ENCODE measurements at places on chromosomes 5 and 9.

DNA sequence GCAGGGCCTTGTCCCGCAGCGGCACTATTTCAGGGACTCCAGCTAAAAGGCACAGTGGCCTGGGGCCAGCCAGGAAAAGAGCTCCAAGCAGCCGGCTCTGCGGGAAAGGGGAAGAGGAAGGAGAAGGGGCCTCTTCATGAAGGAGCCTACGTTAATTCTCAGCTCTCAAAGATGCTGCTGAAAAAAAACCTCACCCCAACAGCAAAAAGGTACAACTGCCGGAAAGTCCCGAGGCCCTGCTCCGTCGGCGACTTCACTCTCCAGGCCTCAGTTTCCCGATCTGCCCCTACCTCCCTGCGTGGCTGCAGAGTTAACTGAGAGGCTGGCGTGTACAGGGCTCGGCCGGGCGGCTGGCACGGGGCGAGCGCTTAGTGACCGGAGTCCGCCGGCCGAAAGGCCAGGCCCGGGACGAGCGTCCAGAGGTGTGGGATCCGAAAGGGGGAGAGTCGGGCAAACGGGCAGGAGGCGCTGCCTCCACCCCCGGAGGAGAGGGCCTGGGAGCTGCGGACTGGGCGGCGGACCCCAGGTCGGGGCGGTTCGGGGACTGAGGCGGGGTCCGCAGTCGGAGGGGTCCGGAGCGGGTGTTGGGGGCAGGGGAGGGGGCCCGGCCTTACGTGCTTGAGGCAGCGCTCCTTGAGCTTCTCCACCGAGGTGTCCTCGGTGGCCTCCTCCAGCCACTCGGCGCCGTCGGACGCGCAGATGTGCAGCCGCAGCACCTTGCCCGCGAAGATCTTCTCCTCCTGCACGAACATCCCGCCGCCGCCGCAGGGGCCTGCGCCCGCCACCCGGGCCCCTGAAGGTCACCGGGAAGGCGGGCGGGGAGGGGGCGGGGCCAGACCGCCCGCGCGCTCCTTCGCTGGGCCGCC lies 529 bp downstream of the UBAC1 start:
- no peak for DNase-seq

- no peak for DNase-seq
These were observed 154.4 kb downstream of the AUH start for GRCh38 chr9:91207397-91207728.

- no peak for DNase-seq
These were observed 209.3 kb upstream of the SLC24A2 start for GRCh38 chr9:19998153-19998552.

DNA sequence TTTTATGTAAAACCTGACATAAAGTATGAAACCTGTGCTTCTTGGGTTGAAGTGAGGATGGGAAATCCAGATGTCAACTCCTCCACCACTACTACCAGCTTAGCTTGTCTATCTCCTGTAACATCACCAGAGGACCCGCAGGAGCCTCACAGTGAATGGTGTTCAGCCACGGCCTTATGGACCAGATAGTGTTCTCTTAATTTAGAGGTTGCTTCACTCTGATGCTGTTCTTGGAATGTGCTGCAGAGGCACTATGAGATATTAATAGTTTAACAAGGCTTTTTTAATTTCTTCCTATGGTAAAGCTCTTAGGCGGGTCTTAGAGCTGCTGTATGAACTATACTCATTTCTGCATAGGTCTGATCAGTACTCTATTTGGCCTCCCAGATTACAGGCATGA lies 27.9 kb downstream of the NFX1 start:
- no peak for DNase-seq

DNA sequence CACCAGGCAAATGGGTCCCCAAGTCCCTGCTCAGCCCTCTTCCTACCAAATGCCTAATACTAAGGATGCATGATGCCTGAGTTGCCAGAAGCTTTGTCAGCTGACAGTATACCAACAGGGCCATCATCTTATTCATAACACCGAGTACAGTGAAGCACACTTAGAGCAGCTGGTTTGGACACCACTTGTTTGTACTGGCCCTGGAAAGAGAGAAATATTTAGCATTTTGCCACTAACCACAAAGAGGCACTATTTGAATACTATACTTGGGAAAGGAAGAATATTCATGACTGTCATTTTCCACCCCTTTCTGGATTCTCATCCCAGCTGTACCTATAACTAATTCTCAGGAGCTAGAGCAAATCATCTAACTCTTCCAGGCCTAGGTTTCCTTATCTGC lies 364.4 kb upstream of the KIF2A start:
- no peak for DNase-seq

- no peak for DNase-seq
These were observed 492.5 kb downstream of the MAT2B start for GRCh38 chr5:163997965-163998364.

- no peak for DNase-seq
These were observed 219.3 kb downstream of the PBX3 start for GRCh38 chr9:125966466-125966865.

DNA sequence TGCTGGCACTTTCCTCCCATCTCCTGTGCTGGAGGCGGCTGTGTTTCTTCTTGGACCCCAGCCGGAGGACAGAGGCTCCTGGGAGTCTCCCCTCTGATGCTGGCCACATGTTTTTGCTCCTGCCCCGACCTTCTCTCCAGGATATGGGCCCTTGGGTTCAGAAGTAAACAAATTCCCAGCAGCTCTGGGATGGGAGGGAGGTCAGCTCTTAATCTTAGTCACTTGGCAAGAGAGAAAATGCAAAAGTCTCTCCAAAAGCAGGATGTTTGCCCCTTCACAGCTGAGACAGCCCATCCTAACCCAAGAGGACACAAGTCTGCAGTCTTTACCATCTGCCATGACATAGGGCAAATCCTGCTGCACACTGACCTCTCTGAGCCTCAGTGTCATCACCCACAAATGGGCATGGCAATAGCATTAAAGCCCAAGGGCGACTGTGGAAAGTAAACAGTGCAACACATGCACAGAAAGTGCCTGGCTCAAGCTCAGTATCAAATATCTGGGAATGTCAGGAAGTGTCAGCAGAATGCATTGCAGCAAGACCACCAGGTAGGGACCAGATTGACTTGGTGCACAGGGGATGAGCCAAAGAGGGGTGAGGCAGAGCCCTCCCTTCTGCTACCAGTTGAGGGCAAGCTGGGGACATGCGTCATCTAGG lies 117.0 kb upstream of the CXCL14 start:
- no peak for DNase-seq

- no peak for DNase-seq
These were observed 201.8 kb upstream of the CDKN2B start for GRCh38 chr9:22210936-22211335.

- no peak for DNase-seq
These were observed 164.0 kb downstream of the TTC39B start for GRCh38 chr9:15142878-15143534.

DNA sequence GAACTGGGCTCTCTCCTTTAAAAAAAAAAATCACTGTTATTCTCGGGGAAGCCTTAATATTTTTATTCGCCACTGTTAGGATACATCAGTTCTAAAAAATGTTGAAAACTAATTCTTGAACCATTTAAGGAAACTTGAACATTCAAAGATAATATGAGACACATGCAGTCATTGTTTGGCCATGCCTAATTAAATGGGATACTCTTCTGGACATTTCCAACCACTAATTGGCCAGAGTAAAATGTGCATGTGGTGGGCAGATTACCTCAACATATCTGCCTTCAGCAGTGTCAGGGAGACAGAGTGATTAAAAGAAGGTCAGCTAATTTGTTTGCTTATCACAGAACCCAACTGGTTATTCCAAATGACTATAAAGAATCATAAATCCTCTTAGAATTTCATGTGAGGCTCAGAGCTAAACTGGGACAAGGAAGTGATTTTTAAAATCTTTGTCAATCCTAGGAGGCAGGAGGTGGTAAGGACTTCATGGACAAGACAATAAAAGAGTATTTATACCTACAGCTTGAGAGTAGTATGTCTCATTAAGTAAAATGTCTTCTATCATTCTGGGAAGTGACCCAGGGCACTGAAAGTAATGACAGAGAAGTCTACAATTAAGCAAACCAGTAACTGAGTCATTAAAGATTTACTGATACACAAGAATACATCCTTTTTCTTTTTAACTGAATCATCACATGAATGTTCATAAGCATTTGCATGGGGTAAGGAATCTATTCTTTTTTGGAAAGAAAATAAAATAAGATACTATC lies 242.9 kb upstream of the TRPM3 start:
- no peak for DNase-seq

DNA sequence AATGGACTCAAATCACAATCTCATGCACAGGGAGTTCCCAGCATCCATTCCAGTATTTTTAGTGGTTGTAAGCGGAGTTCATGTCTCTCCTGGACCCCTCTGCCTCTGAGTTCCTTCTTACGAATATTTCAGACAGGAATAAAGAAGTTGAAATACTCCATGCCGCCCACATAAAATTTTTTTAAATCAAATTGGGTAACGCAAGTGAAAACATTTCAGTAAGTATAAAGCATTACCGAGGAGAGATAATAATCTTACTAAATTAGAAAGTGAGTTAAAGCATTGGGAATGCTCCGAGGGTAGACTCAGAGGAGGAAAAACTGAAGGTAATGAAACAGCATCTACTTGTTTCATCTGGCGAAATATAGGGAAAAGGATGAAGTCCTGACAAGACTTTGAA lies 317.6 kb downstream of the ARRDC3 start:
- no peak for DNase-seq

DNA sequence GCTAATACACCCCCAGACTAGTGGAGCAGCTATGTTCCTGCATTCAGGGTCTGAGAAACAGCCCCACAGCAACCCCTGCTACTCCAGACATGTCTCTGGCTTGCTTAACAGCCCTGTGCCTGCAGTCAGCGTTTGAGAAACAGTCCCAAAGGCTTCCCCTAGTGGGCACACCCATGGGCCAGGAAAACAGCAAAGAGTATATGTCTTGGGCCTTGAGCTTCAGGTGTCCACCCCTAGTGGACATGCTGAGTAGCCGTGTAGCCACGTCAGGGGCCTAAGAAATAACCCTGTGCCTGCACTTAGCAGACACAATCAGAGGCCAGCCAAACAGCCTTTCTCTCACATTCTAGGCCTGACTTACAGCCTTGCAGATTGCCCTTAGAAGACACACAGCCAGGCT lies 698.6 kb downstream of the PTPRD start:
- no peak for DNase-seq

DNA sequence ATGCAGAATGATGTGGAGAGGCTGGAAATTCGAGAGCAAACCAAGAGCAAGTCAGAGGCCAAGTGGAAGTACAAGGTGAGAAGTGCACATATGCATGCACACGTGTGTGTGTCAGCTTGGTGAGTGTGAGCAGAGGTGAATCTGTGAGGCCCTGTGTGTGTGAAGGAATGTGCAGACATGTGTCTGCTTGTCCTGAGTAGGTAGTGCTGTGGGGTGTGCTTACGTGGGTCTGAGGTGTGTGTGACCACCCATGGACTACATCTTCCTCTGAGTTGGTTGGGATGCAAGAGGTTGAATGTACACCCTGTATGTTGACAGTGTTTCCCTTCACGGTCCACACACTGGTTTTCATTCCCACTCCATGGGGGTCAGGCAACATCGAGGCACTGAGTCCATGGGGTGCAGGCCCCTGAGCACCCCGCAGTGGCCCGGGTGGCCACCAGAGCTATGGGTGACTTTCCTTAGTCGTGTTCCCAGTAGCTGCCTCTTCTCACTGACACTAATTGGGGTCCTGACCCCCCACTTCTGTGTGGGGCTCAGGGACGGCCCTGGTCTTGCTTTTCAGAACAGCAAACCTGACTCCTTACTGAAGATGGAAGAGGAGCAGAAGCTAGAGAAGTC lies 86.7 kb downstream of the PHF2 start:
- DNase-seq = no peak

GRCh38 chr9:5563886-5564285 lies 53.6 kb downstream of the PDCD1LG2 start:
- DNase-seq = no peak

- DNase-seq = no peak
These were observed 262.9 kb downstream of the AGTPBP1 start for GRCh38 chr9:85478847-85479246.

GRCh38 chr9:133356391-133357091 lies at the start of the genes SURF1 and SURF2:
Gene SURF1, minus strand, starts transcription at chr9:133356487. Its CDS starts 34 bp downstream, at chr9:133356453.
Gene SURF2, plus strand, starts transcription at chr9:133356550. Its CDS starts 43 bp downstream, at chr9:133356593.
- peak; percentile 83 for DNase-seq

GRCh38 chr5:16981700-16982099 lies 45.6 kb upstream of the MYO10 start:
- DNase-seq = no peak

DNA sequence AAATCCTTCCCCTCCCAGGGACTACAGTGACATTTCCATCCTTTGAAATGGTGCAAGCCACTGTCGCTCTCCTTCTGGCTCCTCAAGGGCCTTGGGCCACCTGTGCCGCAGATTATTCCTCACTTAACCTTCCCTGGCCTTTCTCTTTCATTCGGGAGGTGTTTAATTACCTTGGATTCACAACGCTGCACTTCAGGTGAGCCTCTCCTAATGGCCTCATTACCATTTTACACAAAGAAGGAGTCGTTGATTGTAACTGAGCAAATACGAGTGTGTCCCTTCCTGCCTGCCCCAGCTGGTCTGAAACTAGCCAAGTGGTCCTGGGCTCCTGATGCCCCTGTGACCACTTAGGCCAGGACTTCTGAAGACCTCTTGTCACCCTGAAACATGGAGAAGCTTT lies 205.0 kb downstream of the CRB2 start:
- DNase-seq = no peak

DNA sequence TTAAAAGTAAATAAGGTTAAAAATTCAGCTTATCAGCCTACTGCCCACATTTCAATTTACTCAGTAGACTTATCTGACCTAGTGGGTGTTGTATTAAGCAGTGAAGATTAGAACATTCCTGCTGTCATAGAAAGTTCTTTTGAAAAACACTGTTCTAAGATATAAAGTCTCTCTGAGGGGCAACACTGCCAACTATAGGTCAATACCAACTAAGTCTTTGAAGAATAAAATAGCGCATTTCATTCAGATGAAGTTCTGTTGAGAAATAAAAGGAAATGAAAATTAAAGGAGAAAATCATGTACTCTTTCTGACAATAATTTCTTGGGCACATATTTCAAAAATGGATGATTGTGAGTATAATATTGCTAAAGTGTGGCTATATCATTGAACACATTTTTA lies 86.8 kb downstream of the PTPRD start:
- no peak for DNase-seq

DNA sequence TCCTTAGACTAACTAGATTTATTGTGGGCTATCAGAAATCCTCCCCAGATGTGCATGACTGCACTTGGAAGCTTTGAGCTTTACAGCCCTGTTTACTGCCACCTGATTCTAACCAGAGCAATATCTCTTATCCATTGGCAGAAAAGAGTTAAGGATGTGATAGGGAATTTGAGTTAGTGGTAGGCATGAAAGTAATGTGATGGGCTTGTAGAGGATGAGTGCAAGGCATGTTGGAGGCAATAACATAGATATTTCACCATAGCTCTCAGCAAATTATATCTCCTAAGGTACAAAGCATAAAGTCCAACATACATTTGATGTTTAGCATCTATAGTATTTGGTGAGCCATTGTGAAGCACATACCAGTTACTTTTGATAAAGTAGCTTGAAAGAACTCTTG lies 103.8 kb downstream of the INVS start:
- DNase-seq = no peak

- no peak for DNase-seq
These were observed 131.9 kb upstream of the POU5F2 start for GRCh38 chr5:93873211-93873736.

DNA sequence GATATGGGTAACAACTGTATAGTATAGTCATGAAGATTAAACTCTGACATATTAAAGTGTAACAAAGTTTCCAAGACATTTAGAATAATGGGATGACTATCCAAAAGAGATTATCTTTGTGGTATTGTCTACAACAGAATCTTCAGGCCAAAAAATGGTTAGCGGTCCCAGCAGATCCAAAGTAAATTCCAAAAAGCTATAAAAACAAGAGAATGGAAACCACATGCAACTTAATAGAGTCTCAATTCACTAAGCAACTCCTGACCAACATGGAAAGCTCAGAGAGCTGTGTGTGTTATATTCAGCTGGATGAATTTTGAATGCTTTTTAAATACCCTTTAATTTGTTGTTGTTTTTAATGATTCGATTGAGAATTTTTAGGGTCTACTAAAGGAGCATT lies 688.2 kb downstream of the CETN3 start:
- no peak for DNase-seq

Measured in lower leg skin (tissue), 4 donors.